Iris pigment epithelial cell (primary cell): ENCODE measurements at places on chromosomes 6 and 20.

DNA sequence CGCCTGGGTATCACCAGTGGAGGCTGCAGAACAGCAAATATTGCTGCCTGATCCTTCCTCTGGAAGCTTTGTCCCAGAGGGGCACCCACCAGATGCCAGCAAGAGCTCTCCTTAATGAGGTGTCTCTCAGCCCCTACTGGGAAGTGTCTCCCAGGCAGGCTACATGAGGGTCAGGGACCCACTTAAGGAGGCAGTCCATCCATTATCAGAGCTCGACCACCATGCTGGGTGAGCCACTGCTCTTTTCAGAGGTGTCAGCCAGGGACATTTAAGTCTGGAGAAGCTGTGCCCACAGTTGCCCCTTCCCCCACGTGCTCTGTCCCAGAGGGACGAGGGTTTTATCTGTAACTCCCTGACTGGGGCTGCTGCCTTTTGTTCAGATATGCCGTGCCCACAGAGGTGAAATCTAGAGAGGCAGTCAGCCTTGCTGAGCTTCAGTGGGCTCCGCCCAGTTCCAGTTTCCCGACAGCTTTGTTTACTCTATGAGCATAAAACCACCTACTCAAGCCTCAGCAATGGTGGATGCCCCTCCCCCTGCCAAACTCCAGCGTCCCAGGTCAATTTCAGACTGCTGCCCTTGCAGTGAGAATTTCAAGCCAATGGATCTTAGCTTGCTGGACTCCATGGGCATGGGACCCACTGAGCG, 25.9 kb upstream of the AIG1 start:
- DNase-seq: no peak

DNA sequence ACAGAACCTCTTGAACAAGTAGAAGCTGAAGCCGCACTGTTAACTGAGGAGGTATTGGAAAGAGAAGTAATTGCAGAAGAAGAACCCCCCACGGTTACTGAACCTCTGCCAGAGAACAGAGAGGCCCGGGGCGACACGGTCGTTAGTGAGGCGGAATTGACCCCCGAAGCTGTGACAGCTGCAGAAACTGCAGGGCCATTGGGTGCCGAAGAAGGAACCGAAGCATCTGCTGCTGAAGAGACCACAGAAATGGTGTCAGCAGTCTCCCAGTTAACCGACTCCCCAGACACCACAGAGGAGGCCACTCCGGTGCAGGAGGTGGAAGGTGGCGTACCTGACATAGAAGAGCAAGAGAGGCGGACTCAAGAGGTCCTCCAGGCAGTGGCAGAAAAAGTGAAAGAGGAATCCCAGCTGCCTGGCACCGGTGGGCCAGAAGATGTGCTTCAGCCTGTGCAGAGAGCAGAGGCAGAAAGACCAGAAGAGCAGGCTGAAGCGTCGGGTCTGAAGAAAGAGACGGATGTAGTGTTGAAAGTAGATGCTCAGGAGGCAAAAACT, 40.1 kb downstream of the ZBTB2 start:
- DNase-seq: no peak

- peak; percentile 55 for DNase-seq
These were observed 109.3 kb downstream of the GPX5 start for GRCh38 chr6:28634761-28635546.

- no peak for DNase-seq
These were observed 55.1 kb downstream of the FKBP5 start for GRCh38 chr6:35633579-35634089.

GRCh38 chr20:37350649-37351574, 5.0 kb downstream of the SRC start:
- no peak for DNase-seq

DNA sequence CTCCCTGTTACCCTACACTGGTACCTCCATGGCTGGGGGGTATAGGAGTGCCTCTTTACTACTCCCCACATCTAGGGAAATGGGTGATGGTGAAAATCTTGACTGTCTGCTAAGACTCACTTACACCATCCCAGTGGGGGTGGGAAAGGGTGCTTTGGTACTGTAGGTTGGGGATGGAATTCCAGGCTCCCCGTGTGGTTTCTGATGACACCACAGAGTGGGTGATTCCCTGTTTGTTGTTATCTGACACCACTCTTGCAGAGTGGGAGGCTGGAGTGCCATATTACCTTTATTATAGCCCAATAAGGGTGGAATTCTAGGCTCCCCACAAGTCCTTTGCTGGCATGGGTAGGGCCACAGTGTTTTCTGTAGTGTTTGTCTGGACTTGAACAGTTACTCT, 264.6 kb upstream of the MAN1A1 start:
- DNase-seq: no peak

GRCh38 chr6:17156112-17156921, 54.5 kb downstream of the STMND1 start:
- peak; percentile 88 for DNase-seq

- peak; percentile 33 for DNase-seq
These were observed 74.5 kb downstream of the ALDH8A1 start for GRCh38 chr6:134875367-134875766.

GRCh38 chr6:117829594-117830319, 77.3 kb upstream of the SLC35F1 start:
- DNase-seq: peak; percentile 41

- DNase-seq: no peak
These were observed 43.9 kb downstream of the PDE7B start for GRCh38 chr6:135895231-135895911.

GRCh38 chr6:108524528-108525248, 36.0 kb upstream of the FOXO3 start:
- DNase-seq: peak; percentile 25

DNA sequence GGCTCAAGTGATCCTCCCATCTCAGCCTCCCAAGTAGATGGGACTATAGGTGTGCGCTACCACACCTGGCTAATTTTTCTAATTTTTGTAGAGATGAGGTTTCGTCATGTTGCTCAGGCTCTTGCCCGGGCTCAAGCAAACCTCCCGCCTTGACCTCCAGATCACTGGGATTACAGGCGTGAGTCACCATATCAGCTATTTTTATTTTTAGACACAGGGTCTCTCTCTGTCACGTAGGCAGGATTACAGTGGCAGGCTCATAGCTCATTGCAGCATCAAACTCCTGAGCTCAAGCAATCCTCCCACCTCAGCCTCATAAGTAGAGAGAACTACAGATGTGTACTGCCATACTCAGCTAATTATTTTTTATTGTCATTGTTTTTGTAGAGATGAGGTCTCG, 41.7 kb downstream of the SLC23A2 start:
- peak; percentile 78 for DNase-seq

- DNase-seq: no peak
These were observed 751.1 kb upstream of the MAP3K7 start for GRCh38 chr6:91337967-91338366.

GRCh38 chr6:30480536-30481156, 8.7 kb upstream of the HLA-E start:
- DNase-seq: peak; percentile 25

- no peak for DNase-seq
These were observed 31.7 kb downstream of the UTRN start for GRCh38 chr6:144316862-144317195.
